ENCODE measurements at places on chromosomes 11 and 22. TPM values are rescaled to one million over a fixed set of nuclear protein-coding genes. Genes with fewer than 3 reads are reported as not detected.

Gene FOLR2
- 32.7 TPM for polyA plus RNA-seq

Gene NLRP10
- polyA plus RNA-seq, result 0.21 TPM

Gene PPP1R14B
- 105 TPM for polyA plus RNA-seq

Gene NXPE4
- 0.02 TPM for polyA plus RNA-seq

Gene APLNR
- 1.2 TPM for polyA plus RNA-seq

Gene C1QTNF4
- 2.6 TPM for polyA plus RNA-seq

Gene TEX54
- 1.3 TPM for polyA plus RNA-seq

Gene ARHGEF12
- polyA plus RNA-seq, result 13.1 TPM

Gene SLC37A4
- 9.5 TPM for polyA plus RNA-seq

Gene CTSW
- polyA plus RNA-seq, result 4.2 TPM

Gene KAT5
- 104 TPM for polyA plus RNA-seq

Gene FAM227A
- 0.73 TPM for polyA plus RNA-seq

Gene KCNJ1
- 0.18 TPM for polyA plus RNA-seq

Gene TENM4
- 1.0 TPM for polyA plus RNA-seq

Gene P2RY6
- 2.9 TPM for polyA plus RNA-seq

Gene OVOL1
- polyA plus RNA-seq, result 1.3 TPM

Gene CD59
- 156 TPM for polyA plus RNA-seq

Gene MPPED2
- 6.2 TPM for polyA plus RNA-seq

Gene OR5A1
- under 0.01 TPM for polyA plus RNA-seq

Gene ABCG4
- polyA plus RNA-seq, result 2.8 TPM

Gene HBB
- polyA plus RNA-seq, result 22.3 TPM

Gene RFPL2
- polyA plus RNA-seq, result 0.23 TPM

Gene SCGB2A2
- polyA plus RNA-seq, result 38.8 TPM

Gene OR10D3
- not detected for polyA plus RNA-seq

Gene OR2AG1
- 0.02 TPM for polyA plus RNA-seq

Gene APOBEC3B
- polyA plus RNA-seq, result 9.2 TPM

Gene SERGEF
- polyA plus RNA-seq, result 84.2 TPM

Gene CDCA5
- polyA plus RNA-seq, result 2.2 TPM

Gene CENATAC
- 79.1 TPM for polyA plus RNA-seq

Gene TBX1
- polyA plus RNA-seq, result 0.96 TPM

Gene PMM1
- polyA plus RNA-seq, result 51.1 TPM

Gene L3MBTL2
- 16.0 TPM for polyA plus RNA-seq

Gene BAIAP2L2
- 3.5 TPM for polyA plus RNA-seq

Gene ACRV1
- 0.09 TPM for polyA plus RNA-seq

Gene DNAJB7
- not detected for polyA plus RNA-seq

Gene CDC45
- 5.1 TPM for polyA plus RNA-seq

Gene SLN
- 8.7 TPM for polyA plus RNA-seq
